ENCODE measurements at places on chromosomes 6 and 20.

DNA sequence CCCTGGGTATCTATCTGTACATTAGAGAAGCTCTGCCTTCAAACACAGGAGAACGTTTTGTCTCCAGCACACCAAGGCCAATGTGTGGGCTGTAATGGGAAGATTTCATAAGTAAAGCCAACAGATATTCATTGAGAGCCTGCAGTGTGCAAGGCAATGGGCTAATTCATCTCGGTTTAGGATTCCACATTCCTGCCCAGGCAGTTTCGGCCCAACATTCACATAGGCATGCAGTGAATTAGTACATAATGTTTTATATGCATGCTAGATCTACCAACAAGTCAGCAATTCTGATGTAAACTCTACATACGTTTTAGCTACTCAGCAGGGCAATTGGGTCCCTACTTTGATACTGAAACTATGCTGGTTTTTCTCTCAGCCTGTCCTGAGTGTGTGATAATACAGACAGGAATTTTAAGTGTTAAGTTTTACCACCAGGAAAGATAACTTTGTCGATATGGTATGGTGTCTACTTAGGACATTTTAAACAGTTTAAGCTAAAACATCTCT lies 46.9 kb upstream of the NAA20 start:
- no peak for DNase-seq

- DNase-seq = no peak
Observed at GRCh38 chr6:131688286-131688685, 12.9 kb downstream of the OR2A4 start.

DNA sequence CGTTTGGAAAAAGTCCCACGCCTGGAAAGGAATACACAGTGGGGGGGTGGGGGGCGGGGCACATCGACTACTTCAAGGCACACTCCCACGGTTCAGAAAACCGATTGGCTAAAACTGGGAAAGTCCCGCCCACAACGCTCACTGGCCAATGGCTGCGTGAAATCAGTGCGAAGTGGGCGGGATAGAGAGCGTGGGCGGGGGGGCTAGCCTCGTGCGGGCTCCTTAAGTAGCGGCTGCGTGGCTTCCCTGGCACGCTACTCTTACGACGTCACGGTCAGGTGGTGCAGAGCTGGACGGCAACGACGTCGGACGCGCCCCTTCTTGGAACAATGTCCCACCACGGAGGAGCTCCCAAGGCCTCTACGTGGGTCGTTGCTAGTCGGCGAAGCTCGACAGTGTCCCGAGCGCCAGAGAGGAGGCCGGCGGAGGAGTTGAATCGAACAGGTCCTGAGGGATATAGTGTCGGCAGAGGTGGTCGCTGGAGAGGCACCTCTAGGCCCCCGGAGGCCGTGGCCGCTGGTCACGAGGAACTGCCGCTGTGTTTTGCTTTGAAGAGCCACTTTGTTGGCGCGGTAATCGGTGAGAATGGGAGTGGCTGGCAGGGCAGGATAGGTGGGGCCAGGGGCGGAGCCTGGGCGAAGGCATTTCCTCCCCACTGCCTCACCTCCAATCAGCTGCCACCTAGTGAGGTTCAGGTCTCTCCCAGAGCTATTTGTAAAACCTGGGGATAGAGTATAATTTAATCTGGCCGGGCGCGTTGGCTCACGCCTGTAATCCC lies at the start of gene DDX43:
Gene DDX43 (plus strand): TSS at position 252 of the 778 bp plus-strand sequence. CDS start 78 bp downstream, at position 330.
- peak; percentile 92 for DNase-seq

DNA sequence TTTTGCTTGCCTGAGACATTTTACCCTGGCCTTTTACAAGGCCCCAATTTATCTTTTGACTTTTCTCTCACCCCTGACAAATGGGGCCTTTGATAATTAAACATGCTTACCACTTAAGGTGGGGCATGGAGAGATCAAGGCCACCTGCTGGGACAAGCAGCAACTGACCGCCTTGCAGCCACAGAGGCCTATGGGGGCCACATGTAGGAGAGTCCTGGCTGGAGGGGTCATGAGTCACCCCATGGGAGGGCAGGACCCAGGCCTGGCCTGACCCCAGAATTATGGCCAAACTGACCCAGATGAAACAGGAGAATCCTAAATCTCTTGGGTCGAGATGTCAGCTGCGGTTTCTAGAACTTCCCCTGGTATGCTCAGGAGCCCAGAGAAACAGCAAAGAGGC lies 8.5 kb upstream of the OCSTAMP start:
- no peak for DNase-seq

DNA sequence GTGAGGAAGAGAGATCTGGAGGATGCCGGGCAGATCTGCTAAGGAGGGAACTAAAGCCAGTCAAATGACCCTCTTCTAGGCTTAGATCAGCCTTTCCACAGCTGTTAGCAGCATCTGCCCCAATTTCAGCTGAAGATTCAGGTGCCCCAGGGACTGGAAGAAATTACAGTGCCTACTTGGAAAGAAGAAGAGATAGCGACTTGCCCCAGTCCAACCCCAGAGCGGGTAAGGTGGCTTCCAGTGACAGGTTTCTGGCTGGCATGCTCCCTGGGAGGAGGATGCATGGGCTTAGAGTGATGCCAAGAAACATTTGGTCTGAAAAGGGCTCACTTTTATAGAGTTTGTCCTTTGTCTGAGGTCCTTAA lies 620 bp downstream of the TJAP1 start:
- DNase-seq = no peak

DNA sequence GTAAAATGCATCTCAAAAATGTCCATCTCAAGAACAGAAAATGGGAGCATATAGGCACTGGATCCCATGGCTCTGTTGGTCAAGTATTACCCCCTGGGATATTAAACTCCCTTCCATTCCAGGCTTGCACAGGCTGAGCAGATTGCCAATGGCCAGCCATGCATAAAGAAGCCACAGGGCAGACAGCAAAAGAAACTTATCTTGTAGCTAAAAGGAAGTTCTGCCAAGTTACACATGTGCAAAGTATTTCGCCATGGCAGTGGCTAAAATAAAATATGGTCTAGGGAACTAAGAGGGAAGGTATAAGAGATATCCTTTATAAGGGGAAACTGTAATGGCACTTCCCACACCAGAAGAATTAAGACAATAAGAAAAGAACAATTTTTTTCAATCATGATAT lies 415.6 kb upstream of the BTBD3 start:
- DNase-seq = no peak

GRCh38 chr6:27273783-27274182 lies 26.3 kb downstream of the PRSS16 start:
- no peak for DNase-seq

DNA sequence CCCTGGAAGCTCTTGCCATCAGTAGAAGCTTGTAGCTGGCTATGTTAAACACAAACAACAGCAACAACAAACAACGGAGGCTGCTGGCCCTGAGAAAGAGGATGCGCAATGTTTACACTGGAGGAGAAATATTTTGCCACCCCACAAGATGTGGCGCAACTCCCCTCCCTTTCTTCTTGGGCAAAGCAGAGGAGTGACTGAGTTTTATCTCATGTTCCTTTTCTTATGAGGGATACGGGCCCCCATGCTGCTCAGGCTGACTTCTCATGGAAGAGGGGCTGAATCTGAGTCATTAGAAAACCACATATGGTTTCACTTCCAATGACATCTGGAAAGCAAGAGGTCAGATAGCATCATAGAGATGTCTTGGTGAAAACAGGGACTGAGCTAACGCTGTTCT lies 75.9 kb upstream of the HDDC2 start:
- no peak for DNase-seq

GRCh38 chr6:148674306-148674705 lies 72.5 kb upstream of the UST start:
- no peak for DNase-seq

DNA sequence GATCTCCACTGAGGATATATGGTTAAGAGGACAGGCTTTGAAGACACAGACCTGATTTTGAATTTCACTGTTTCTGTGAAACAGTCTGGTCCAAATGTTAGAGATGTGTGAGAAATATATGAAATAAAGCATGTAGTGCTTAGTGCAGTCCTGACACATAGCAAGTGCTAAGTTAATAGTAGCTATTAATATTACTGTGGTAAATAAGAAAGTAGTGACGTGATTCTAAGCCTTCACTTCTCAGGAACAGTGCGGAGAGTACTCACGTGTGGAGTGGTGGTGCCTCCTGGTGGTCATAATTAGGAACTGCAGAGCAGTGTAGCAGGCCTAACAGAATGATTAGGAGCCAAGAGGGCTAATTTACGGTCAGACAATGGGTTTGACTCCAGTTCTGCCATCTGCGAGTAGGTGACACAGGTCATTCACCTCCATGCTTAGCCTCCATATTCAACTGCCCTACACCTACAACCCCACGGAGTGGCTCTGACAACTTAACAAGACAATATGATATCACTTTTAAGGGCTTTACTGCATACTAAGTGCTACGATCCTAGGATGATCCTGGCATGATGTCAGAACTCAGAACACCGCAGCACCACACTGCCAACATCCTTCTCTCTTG lies 106.2 kb downstream of the JPH2 start:
- peak; percentile 90 for DNase-seq

DNA sequence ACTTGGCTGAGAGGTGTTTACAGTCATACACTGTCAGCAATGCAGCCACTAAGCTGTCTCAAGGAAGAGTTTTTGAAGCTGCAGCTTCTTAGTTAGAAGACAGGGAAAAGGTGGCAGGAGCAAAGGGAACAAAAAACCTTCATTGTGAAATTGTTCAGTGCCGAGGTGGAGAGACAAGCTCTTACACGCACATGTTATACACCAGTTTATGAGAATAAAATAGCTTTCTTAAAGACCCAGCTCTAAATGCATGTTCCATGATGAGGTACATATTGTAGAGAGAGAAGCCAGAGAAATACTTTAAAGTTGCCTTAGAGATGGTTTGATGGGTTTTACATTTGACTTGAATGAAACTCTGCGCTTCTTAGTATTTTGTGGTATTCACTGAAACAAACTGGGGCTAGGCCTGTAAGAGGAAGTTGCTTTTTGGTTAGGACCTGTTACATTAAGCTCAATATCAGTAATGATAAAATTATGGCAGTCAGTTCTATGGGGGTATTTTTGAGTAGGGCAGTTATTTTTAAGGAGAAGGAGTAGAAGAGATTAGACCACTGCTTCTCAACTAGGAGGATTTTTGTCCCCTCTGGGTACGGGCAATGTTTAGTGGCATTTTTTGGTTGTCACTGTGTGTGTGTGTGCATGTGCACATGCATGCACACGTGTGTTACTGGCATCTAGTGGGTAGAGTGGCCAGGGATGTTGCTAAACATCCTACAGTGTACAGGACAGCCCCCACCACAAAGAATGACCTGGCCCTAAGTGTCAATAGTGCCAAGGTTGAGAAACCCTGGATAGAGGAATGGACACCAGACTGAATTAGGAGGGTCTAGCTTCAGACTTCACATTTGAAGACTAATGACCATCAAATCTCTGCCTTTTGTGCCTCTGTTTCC lies 9.8 kb downstream of the NEDD9 start:
- no peak for DNase-seq

DNA sequence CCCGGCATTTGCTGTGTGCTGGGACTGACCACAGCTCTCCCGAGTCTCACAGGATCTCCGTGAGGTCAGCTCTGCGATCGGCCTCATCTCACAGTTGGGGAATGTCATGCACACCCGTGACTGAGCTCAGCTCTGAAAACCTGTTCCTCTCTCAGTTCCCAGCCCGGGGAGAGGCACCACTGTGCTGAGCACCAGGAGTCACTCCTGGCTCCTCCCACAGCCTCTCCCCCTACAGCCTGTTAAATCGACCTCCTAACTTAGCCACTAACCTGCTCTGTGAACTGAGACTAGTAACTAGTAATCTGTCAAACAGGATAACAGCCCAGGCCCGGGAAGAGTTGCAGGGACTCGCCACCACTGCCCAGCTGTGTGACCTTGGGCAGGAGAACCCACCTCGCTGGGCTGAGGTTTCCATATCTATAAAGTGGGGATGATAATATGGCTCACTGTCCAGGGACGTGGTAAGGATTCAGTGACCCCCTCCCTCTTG lies 20.1 kb upstream of the NOL4L start:
- peak; percentile 54 for DNase-seq

GRCh38 chr20:57268399-57269076 lies 2.1 kb upstream of the BMP7 start:
- no peak for DNase-seq

GRCh38 chr6:157070403-157071107 lies 252.8 kb downstream of the TMEM242 start:
- DNase-seq = no peak
